ENCODE measurements at places on chromosomes 1 and 21.

- DNase-seq, result no peak
These were observed 14.3 kb downstream of the PLEKHA6 start for GRCh38 chr1:204345438-204345841.

GRCh38 chr21:15928196-15928595, 198.4 kb downstream of the USP25 start:
- DNase-seq, result no peak

GRCh38 chr1:235659186-235659771, 9.7 kb upstream of the GNG4 start:
- no peak for DNase-seq

- DNase-seq, result peak; percentile 72
These were observed 13.7 kb upstream of the E2F2 start for GRCh38 chr1:23544444-23545389.

- DNase-seq, result no peak
These were observed 3.3 kb downstream of the PTPRC start for GRCh38 chr1:198641966-198642668.

DNA sequence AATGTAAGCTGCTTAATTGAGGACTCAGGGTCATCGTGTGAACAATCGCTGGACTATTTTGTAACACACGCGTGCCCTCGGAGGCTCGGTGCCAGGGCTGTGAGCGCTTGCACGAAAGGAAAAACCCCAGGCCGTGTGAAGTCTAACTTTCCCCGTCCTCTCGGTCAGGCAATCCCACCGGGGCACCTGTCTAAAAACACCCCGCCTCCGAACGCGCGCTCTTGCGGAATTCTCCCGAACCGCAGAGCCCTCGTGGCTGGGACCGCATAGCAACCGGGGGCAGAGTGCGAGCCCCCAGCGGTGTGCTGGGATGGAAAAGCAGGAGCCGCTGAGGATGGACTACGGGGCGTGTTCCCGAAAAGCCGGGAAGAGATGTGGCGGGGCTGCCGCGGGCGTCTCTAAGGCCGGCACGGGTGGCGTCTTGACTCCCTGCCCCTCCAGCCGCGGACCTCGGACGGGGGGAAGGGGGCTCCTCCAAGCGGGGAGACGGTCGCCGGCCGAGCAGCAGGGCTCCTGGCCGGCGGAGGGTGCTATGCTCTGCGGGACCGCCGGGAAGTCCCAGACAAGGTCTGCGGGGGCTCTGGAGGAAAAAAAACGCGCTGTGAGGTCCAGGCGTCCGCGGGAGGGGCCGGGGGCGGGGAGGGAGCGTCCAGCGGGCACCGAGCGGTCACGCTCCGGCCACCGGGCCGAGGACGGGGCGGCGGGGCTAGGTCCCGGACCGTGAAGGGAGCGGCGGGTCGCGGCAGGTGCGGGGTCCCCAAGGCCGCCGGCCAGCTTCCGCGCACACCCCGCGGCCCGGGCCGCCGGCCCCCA, 936 bp downstream of the ZBTB21 start:
- peak; percentile 35 for DNase-seq

- DNase-seq, result no peak
These were observed 172.7 kb upstream of the ZP4 start for GRCh38 chr1:238063454-238063853.

DNA sequence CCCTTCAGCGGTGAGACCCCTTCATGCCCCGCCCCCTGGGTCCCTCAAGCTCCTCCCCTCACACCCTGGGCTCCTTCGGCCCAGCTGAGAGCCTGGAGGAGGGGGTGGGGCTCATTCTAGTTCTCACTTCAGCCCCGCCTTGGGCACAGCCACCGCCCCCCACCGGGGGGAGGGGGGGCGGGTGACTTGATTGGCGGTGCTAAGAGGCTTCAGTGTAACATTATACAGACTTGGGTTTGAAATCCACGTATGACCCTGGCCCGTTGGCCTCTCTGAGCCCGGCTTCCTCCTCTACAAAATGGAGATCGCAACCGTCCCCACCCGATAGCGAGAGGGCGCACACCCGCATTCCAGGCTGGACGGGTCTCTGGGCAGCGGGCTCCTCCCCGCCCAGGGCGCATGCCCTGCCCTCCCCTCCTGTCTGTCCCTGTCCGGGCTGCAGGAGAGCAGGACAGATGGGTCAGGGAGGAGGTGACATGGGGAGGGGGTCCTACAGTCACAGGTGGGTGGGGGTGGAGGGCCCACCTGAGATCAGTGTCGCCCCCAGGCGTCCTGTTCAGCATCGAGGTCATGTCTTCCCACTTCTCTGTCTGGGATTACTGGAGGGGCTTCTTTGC, 5.1 kb downstream of the CLCNKB start:
- DNase-seq, result peak; percentile 9

- peak; percentile 47 for DNase-seq
These were observed 10.7 kb downstream of the MACF1 start for GRCh38 chr1:39214998-39215873.

DNA sequence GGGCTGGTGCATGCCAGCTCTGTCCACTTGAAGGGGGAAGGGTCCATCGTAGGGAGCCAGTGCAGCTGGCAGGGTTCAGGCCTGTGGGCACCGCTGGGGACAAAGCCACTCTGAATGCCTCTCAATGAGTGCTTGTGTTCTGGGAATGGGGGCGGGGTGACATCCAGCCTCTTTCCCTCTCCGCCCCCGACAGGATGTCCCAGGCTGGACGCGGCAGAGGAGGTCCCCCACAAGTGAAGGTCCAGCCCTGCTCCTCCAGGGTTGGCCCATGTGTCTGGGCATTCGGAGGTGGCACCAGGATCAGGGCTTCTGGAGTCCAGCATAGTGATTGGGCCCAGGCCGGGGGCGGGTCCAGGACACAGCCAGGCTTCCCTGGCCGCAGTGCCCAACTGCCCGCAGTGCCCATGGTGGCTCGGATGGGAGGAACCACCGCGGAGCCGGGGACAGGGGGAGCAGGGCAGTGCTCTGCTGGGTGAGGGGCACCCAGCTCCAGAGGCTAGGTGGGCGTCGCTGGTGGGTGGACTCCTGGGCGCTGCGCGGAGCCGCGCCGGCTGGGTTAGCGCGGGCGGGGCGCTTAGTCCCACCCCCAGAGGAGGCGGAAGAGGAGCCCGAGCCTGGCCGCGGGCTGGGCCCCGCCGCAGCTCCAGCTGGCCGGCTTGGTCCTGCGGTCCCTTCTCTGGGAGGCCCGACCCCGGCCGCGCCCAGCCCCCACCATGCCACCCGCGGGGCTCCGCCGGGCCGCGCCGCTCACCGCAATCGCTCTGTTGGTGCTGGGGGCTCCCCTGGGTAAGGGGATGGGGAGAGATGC, at the start of gene SHISA4:
TSS of gene SHISA4 (plus strand) at position 617 of the 808 bp plus-strand sequence. CDS start at position 714, 97 bp downstream.
- no peak for DNase-seq

DNA sequence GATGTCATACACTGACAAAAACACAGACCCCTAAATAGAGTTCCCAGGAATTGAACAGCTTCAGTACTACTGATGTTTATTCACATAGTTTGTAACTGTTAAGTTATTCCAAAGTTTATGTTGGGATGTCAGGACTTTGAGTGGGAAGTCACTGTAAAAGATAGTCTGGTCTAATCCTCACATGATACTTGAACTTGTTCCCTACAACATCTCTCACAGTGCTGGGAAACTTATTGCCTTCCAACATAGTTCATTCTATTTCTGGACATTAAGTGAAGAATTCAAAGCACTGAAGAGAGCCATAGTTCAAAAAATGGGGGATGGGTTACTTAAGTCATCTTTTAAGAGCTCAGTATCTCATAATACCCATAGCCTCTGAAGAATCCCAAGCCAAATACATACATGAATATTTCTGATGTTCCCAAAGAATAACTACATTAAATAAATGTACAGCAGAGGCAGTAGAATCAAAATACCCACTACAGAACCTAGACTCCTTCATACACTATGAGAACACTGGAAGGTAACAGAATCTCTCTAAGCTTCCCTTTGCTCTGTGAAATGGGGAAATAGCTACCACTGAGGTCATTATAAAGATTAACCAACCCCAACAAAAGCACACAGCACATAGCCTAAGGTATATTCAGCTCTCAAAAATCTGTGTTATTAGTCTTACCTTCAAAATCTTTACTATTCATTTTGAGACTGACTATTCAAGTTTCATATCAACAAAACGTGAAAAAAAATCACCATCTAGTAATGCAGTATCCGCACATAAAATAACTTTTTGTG, 81.4 kb downstream of the ESRRG start:
- DNase-seq, result no peak

- DNase-seq, result no peak
These were observed 424.5 kb upstream of the DAB1 start for GRCh38 chr1:57848406-57848805.

- DNase-seq, result peak; percentile 5
These were observed 430 bp downstream of the WASF2 start for GRCh38 chr1:27489501-27489972.

DNA sequence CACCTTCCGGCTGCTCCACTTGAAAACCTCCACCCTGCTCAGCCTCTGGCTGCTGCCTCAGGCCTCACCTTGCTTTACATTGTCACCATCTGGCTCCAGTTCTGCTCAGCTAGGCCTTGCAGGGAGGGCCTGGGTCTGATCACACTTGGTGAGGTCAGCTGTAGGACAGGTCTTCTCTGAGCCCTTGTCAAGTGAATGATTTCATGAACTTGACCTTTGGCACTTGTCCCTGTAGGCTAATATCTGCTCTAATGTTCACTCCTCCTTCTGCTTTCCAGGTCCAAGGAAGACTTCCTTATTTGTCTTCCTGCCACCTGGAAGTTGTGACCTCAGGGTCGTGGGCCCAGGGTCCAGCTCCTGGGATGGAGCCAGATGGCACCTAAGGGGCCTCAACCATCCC, 41.4 kb downstream of the PTPRF start:
- DNase-seq, result no peak

- no peak for DNase-seq
These were observed 308.1 kb upstream of the LYPLAL1 start for GRCh38 chr1:218865591-218865990.

DNA sequence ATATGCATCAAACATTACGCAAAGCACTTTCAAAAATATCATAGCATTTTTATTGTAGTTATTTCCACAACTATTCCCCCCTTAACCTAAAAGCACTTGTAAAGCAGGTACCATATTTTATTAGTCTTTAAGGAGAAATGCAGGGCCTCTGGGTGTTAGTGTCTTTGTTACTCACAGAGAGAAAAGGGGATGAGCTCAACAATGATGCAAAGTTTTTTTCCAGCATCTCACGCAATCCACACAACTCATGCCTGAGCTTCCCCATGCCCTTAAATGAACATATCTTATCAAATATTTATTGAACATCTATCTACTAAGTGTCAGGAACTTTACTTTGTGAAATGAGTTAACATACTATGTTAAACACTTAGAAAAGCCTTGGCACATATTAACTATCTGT, 50.6 kb downstream of the BEND5 start:
- DNase-seq, result no peak

DNA sequence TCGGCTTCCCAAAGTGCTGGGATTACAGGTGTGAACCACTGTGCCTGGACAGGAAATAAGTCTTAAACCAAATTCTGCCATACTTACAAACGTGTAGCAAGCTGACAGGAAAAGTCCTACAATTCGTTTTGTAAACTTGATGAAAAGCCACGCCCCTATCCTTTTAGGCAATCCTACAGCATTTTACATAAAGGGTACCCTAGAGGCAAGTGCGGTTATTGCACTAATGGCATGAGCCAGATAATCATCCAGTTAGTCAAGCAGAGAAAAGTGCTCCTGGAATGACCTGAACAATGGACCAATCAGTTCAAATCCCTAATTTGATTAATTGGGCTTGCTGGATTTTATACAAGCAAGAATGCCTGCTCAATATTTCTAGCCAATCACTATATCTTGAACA, 338.2 kb downstream of the KIF26B start:
- DNase-seq, result no peak

DNA sequence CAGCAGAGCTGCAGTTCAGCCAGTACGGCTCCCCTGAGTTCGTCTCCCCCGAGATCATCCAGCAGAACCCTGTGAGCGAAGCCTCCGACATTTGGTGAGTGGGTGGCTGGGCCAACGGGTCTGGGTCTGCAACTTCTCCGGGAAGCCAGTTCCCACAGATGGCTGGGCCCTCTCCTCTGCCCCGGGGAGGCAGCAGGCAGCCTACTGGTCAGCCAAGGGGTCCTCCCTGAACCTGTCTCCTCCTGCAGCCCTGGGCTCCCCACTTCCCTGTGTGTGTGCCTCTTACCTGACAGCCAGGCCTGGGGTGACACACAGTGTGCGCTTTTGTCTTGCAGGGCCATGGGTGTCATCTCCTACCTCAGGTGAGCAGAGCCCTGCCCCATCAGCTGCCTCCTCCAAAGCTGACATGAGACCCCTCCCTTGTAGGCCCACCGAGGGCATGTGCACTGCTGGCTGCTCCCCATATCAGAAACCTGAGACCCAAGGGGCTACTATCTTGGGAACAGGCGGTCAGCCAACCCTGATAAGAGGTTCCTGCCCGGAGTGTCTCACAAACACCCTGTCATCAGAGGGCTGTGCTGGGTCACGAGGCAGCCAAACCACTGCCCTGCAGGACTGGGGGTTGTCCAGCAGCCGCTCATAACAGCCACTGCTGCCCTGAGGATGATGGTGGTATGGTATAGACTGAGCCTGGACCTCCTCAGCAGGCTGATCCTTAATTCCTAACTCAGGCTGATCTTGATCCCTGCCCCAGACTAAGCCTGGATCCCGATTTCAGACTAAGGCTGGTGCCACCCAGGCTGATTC, 37.6 kb downstream of the TRIM11 start:
- no peak for DNase-seq

DNA sequence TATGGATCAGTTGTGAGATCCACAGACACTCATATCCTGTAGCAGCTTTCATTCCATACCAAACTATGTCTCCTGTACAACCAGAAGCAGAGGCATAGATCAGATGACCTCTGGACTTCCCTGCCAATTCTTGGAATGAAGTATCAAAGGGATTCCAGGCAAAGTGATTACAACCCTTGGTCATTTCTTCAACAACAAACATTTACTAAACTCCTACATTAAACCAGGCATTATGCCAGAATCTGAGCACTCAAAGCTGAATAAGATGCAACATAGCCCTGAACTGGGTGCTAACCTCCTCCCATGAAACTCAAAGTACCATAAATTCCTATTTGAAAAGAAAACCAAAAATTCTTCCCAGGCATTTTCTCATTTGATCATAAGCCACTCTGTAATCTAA, 121.2 kb upstream of the SGIP1 start:
- no peak for DNase-seq

- DNase-seq, result no peak
These were observed 157.3 kb upstream of the VAMP3 start for GRCh38 chr1:7613851-7614205.

GRCh38 chr1:229579059-229579673, 20.7 kb upstream of the ABCB10 start:
- no peak for DNase-seq

GRCh38 chr21:18267496-18267895, 22.9 kb downstream of the CHODL start:
- no peak for DNase-seq

DNA sequence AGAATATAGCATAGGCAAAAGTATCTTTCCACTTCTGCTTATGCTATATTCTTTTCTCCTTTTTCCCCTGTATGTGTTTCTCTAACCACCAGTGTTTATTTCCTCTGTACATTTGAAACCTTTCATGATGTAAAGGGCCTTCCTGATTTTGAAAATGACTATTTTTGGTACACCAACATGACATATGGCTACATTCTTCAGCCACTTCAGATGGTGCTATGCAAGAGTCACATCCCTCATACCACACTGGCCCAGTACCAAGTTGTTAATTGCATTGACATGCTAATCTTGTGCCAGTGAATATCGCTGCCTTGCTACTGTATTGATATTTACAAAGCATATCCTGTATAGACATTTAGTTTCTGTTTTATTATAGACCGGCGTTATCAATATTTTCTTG, 408.7 kb downstream of the NCAM2 start:
- no peak for DNase-seq

Data from activated CD4-positive, alpha-beta T cell treated with anti-CD3 and anti-CD28 coated beads, Interleukin-2, Interleukin-4, amounts not matched to agents 100 ng/mL and 50 ng/mL, durations not matched to agents 16 hours and 8 hours (primary cell).